ENCODE measurements at places on chromosomes 2 and 18.

DNA sequence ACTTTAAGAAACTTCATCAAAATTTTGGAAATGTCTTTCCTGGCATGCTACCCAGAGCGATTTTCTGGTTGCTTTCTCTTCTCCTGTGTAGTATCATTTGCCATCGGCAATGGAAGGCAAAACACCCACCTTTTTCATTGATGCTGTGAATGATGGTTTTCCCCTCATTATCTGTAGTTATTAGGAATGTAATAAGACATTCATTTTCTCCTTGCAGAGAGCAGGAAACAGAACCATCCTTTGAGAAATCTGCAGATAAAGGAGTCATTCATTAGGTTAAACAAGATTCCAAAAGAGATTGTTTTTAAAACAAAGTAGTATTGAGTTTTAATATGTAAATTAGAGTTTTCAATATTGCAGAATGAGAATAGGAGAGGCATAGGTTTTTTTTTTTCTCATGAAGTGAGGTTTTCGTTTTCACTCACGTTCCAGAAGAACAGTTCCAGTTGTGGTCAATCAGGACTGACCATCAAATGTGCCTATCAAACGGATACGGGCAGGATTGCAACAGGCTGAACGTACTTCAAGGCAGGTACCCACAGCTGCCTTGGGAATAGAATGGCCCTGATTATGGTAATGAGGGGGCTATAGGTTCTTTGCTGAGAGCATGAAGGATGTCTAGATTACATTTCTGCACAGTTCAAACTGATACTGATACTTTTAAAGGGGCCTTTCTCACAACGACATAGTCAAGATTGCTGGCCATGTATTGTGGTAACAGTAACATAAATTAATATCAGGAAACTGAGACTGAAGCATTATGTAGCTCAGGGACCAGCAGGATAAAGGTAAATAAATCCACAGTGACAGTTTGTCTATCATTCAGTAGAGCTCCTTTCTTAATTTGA lies 49.8 kb upstream of the PLA2R1 start:
- DNase-seq = no peak

GRCh38 chr2:68889500-68889899 lies 18.3 kb upstream of the BMP10 start:
- DNase-seq = peak; percentile 72

DNA sequence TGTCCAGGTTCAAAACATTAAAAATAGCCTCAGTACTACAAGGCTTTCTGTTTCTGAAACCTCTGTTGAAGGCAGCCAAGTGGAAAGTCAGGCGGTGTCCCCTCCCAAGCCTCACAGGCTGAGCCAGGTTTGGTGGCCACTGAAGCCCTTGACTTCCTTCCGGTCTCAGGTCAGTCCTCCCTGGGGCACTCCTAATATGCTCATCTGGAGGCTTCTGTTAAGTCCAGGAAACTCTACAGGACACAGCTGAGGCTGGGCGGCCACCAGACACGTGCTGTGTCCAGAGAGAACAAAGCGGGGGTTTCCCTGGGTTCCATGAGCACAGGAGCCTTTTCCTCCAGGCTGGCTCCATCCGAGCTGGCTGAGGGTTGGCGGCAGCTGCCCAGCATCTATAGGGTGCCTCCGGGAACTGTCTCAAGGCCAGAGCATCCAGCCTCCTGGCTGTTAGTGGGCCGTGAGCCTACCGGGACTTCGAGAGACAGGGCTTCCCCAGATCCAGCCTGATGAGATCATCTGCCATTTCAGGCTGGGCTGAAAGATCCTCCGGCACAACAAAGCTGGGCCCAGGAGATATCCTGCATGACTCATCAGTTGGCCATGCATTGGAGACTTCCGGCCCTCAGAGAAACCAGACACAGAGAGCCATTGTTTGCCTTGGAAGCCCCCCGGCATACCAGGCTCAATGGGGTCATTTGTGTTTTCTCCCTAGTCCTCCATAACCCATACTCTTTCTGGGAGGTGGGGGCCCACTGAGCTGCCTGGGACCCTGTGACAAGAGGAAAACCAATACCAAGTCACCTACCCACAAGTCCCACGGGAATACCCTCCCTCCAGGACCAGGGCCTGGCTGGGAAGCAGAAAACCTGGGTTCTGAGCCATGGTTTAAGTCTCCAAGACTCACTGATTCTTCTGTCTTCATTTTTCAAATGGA lies 71.7 kb downstream of the HS1BP3 start:
- peak; percentile 99 for DNase-seq

GRCh38 chr2:239002954-239003623 lies 155.2 kb downstream of the TWIST2 start:
- DNase-seq = peak; percentile 78

GRCh38 chr2:31384771-31385276 lies 29.7 kb downstream of the XDH start:
- DNase-seq = peak; percentile 89

GRCh38 chr18:73895701-73896100 lies 251.9 kb downstream of the FBXO15 start:
- DNase-seq = peak; percentile 10

DNA sequence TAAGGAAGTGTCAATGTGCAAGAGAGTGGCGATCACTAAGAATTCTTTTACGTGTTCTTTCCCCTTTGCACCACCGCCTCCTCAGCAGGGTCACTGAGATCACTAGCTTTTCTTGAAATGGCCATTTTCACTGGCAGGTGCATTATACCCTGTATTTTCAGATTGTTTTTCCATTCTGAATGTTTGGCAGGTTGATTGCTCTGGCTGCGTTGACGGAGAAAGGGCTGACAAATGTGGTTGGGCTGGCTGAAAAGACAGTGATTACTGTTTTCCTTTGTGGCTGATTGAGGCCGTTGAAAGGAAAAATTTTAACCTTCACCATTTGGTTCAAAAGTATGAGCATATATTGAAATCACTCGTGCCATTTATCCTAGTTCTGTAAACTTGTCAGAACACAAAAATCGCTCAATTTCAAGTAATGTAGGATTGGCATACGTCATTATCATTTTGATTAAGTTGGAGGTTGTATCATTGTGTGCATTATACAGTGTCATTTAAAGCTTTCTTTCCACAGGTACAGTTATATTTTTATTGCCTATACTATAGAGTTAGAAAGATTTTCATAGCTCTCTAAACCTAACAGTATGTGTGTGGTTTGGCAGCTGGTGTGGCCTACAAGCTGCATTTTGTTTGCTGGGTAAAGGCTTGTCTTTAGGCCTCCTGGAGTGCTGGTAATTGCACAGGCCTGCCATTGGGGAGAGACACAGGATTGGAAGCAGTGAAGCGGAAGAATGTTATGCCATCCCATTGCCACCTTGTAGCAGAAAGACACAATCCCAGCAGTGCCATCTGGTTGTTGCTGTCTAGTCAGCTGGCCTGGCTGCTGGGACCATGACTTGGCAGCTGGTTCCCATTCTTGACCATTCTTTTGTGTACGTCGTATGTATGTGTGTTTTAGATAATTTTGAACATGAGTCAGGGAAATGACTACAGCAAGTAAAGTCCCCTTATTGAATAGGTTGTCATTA lies 36.7 kb downstream of the DYNC1I2 start:
- peak; percentile 37 for DNase-seq

DNA sequence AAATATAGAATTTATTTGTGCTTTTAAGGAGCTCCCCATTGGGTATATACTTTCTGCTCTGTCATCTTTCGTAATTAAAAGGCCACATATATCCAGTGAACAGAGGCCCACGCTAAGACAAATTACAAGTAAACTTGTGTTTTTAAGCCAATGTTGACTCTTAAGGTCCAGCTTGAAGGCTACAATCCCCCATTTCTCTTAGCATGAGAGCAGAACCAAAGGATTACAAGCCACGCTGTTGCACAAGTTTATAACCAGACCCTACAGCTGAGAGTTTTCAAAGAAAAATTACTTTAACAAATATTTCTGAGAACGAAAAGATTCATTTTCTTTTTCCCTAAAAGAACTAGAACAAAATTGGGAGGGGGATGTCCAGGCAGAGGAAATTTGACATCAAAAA lies 471.0 kb downstream of the TXNL1 start:
- DNase-seq = no peak

- DNase-seq = peak; percentile 69
Observed at GRCh38 chr2:27566628-27567027, 16.2 kb upstream of the ZNF512 start.

DNA sequence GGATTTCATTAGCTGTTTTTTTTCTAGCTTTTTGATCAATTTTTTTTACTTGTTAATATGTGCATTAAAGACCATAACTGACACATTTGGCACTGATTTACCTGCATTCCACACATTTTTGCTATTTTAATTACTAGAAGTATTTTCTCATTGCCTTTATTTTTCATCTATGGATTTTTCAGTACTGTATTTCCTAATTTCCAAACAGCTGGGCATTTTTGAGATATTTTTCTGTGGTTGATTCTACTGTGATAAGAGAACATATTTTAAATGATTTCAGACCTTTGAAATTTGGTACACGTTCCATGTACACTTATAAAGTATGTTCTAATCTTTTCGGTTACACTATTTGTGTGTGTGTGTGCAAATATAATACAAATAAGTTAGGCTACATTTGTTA lies 135.3 kb downstream of the PARD3B start:
- DNase-seq = no peak

- DNase-seq = no peak
Observed at GRCh38 chr2:229084447-229084846, 186.6 kb downstream of the PID1 start.

GRCh38 chr2:113709022-113709421 lies 47.4 kb downstream of the SLC35F5 start:
- DNase-seq = no peak

- DNase-seq = no peak
Observed at GRCh38 chr2:240767341-240767740, 52.7 kb downstream of the KIF1A start.

DNA sequence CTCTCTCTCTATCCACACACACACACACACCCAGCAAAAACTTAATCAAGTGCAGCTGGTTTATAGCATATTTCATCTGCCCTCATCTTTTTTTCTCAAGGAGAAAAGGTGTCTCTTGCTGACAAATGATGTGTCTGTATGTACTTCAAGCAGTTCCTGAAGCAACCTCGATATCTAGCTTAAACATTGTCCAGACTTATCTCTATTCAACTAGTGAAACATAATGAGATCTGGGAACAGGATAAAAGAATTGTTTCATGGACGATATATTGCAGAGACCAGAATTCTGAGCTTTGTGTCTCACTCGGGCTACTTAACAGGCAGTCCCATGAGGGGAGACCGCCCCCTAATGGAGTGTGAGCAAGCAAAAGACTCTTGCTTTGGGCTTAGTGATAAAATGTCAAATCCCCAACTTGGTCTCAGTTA lies 929.2 kb upstream of the SOX11 start:
- no peak for DNase-seq

- DNase-seq = no peak
Observed at GRCh38 chr2:187446711-187447110, 1.3 kb downstream of the CALCRL start.

GRCh38 chr2:135299658-135300244 lies 231.3 kb downstream of the ZRANB3 start:
- peak; percentile 60 for DNase-seq

- DNase-seq = no peak
Observed at GRCh38 chr2:236853585-236854051, 232.1 kb upstream of the COPS8 start.

DNA sequence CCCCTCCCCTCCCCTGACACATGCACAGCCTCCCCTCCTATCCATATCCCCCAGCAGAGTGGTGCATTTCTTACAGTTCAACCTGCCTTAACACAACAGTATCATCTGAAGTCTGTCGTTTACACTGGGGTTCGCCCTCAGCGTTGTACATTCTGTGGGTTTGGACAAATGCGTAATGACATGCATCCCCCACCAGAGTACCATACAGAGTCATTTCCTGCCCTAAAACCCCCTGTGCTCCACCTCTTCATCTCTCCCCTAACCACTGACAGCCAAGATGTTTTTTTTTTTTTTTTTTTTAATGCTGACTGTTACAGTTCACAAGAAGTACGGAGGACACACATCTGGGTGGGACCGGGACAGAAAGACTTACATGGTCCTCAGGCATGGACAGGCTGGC lies 22.6 kb downstream of the POMC start:
- DNase-seq = no peak

- peak; percentile 30 for DNase-seq
Observed at GRCh38 chr2:25165992-25166875, 2.1 kb downstream of the POMC start.

GRCh38 chr2:67694445-67694844 lies 297.3 kb downstream of the ETAA1 start:
- DNase-seq = no peak

GRCh38 chr2:36616947-36617346 lies 19.0 kb upstream of the FEZ2 start:
- no peak for DNase-seq

DNA sequence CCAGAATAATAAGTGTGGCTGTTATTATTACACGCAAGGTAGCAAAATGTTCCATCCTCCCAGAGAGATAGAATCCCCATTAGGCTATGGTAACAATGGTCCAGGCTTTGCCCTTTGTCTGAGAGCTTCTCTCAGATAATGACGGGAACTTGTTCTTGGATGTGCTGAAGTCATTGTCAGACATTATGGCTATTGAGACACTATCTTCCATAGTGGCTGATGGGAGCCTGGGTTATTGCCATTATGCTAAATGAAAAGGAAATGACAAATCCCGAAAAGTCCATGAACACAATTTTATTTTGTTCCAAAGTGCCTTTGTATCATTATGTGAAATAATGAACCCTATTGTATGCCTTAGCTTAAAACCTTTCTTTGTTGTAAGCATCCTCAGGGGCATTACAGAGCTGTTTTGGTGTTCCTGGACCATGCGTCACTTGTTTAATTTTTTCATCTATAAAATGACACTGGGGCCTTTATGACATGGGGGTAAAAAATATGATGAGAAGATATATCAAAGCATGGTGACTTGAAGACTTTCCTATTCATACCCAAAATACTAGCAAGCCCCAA lies 218.5 kb downstream of the KCNS3 start:
- no peak for DNase-seq

GRCh38 chr2:224219781-224220180 lies 180.7 kb upstream of the SERPINE2 start:
- no peak for DNase-seq

DNA sequence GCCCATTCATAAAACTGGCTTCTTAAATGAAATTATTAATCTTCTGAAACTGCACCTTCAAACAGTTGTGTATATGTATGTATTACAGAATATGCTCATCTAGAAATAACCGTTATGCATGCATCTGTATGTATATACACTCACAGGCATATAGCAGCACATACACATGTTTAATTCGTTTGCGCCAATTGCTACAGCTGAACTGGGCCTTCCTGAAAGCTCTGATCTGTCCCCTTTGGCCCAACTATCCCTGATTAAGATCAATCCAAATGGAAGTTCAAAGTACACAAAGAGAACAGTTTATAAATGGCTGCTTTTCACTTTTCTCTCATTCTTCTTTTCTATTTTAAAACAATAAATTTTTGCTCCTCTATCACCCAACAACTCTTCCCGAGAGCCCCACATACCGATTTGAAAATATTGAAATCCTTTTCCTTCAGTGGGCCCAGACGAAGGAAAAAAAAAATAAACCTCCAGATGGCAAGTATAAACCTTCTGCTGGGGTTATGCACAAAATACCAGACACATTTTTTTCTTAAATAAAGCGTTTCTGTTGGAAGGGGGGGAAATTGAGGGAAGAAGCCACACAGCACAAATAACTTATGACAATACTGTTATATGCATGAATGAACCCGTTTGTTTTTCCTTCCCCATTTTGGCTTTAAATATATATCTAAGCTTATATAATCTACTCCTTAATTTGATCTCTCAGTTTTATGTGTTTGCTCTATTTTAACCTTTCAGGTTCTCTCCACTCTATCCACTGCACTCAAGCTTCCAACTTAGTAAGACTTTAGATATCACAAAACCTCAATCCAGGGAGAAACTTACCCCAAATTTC lies 267.3 kb downstream of the TCF4 start:
- DNase-seq = peak; percentile 47
